Osteocyte (in vitro differentiated cells): ENCODE measurements at places on chromosomes 16 and 17.

DNA sequence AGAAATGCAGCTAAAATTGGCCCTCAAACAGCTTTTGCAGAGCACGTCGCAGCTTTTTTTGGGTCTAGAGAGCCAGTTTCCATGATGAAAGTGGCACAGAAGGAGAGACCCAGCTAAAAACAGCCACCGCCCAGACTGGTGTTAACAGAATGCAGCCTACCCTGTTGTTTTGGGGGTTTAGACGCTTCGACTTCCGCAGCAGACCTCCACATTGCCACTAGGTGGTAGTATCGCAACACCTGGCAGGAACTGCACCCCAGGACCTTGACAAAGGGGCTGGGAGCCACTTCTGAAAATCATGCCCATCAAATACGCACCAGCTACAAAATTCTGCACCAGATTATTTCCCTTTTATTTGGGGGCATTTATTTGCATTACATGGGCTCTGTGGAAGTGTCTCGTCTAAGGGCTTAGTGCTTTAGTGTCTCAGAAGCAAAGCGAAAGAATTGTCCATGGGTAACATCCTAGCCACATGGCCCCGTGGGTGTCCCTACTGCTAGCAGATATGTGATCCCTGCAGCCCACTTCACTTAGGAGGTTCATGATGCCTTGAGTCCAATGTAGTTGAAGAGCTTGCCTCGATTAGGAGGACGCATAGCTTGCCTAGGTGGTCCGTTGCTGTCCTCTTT, 167.1 kb downstream of the HAPSTR1 start:
- DNase-seq, result no peak

GRCh38 chr16:72859581-72859980, 188.3 kb downstream of the ZFHX3 start:
- DNase-seq, result no peak

DNA sequence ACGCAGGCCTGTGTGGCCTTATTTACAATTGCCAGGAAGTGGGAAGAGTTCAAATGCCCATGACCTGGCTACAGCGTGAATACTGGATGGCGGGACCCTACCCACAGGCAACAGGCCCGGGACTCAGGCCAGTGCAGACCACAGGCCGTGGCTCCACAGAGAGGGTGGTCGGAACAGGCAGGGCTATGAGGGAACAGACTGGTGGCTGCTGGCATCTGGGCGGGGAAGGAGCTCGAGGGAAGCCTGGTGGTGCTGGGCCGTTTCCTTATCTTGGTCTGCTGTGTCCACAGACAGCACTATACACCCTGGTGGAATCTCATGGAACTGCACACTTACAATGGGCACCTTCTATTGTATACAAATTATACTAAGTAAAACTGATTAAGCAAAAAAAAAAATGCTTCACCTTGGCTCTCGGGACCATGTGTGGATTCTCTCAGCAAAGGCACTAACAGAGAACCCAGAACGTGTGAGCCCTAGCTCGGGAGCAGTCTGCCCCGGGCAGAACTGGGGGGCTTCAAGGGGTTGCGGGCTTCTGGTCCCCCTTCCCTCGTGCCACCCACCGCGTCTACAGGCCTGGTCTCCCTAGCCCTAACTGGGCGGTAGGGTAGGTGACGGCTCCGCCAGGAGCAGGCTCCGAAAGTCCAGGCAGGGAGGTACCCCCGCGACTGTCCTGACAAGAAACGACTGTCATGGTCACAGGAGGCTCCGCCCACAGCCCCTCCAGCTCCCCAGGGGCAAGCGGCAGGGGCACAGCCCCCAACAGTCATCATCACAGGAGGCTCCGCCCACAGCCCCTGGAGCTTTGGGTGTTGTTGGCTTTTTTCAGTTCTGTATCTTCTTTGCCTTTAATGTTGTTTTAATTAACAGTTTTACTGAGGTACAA, 21.8 kb downstream of the CEP131 start:
- no peak for DNase-seq

DNA sequence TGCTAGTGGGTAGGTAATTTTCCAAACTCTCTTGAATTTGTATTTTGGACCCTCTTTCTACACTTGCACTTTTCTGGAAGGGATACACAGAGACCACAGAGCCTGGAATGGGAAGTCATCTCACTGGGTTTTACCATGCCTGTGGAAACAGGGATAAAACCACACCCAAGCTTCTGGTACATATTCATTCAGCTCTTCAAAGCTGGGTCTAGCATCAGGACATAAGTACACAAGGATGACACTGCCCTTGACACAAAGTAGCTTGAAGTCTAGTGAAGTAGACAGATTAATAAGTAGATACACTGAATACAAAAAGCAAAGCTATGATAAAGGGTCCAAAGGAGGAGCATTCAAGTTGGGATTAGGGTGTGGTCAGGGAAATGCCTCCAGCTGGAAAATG, 118.2 kb downstream of the CDH11 start:
- DNase-seq, result no peak

DNA sequence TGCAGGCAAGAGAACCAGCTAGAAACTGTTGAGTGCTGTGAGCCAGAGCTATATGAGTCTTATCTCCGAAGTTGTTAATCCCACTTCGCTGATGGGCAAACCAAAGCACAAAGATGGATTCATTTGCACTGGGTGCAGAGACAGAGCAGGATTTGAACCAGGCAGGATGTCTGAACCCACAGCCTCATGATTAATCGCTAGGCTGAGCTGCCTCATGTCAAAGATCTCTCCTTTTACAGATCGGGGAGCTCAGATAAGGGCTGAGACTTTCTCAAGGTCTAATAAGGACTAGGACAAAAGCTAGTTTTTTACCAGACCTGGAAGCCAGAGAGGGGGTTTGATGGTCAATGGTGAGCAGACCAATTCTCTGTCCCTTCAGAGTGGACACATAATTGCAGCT, 51.5 kb downstream of the GINS3 start:
- no peak for DNase-seq

DNA sequence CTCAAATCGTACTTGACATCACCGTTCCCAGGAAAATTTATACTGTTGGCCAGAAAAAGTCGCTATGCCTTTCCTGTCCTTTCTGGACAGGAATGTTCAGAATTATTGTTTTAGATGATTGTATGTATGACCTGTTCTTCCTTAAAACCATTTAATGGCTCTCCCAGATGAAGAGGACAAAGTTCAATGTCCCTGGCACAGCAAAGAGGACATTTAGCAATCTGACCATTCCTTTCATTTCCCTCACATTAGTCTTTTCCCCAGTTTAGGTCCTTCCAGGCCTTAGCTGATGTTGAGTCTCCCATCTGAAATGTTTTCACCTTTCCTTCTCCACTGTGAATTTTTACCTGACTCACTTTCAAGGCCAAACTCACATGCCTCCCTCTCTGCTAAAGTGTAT, 938.9 kb downstream of the CDH11 start:
- DNase-seq, result no peak
